ENCODE measurements at places on chromosomes 13 and 19. TPM values are rescaled to one million over a fixed set of nuclear protein-coding genes. Genes with fewer than 3 reads are reported as not detected.

LGALS4 gene
- total RNA-seq, result 1.2 TPM

MBOAT7 gene
- total RNA-seq, result 98.7 TPM

PNMA8A gene
- total RNA-seq, result 0.49 TPM

CEACAM16 gene
- not detected for total RNA-seq

SHANK1 gene
- not detected for total RNA-seq

CLEC17A gene
- total RNA-seq, result 0.72 TPM

TEX26 gene
- not detected for total RNA-seq

OSCAR gene
- total RNA-seq, result 0.35 TPM

ZNF8 gene
- 4.4 TPM for total RNA-seq

KLF16 gene
- 43.1 TPM for total RNA-seq

TNNI3 gene
- total RNA-seq, result not detected

IGSF23 gene
- not detected for total RNA-seq

FFAR1 gene
- not detected for total RNA-seq

SELENOV gene
- not detected for total RNA-seq

- no peak for DNase-seq
Observed at GRCh38 chr13:74767050-74767449, 632.8 kb upstream of the KLF12 start.

GRCh38 chr13:31224963-31225559, 25.3 kb downstream of the B3GLCT start:
- DNase-seq, result no peak

- DNase-seq, result no peak
Observed at GRCh38 chr13:36966404-36966803, 32.7 kb downstream of the ALG5 start.

DNA sequence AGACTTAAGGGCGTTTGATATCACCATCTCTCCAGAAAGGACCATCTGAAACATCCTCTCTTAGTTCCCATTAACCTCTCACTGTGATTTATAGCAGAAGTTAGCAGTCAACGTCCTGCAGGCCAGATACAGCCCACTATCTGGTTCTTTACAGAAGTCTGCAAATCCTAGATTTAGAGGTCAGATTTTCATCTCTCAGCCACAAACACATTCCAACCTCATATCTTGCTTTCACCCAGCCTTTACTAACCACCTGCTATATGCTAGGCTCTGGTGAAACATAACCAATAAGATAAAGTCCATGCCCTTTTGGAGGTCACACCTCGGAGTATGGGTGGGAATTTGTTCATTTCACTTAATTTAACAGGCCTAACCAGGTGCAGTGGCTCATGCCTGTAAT, 76.8 kb upstream of the CACNA1A start:
- DNase-seq, result no peak

GRCh38 chr13:44364345-44365000, 9.2 kb upstream of the SERP2 start:
- DNase-seq, result no peak

DNA sequence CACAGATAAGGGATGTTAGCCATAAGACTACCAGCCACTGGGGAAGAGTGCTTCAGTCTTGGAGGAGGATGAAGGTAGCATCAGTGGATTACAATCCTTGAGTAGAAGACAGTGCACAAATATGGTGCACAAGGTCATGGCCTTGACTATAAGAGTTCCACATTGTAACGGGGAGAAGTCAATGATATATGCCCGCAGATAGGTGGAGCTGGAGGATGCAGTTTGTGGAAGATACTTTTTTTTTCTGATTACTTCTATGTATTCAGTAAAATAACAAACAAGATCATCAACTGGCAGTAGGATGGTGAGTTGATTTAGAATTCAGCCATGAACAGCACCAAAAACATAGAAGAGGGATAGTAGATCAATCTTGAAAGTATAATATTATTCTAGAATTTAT, 926.8 kb upstream of the MIR17HG start:
- DNase-seq, result no peak

GRCh38 chr13:43389983-43390382, 366.6 kb downstream of the DNAJC15 start:
- DNase-seq, result no peak

DNA sequence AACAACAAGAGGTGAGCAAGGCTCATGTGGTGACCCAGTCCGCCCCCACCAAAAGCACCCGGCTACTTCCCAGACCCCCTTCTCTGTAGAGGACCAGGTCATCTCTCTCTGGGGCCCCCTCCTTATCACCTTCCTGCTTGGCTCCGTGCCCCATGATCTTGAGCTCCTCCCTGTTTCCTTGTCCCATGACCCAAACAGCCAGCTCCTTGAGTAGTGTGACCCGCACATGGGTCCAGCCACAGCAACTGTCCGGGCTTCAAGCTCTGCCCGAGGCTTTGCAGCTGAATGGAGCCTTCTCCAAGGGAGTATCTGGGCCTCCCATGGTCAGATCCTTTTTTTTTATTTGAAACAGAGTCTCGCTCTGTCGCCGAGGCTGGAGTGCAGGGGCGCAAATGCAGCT, 61.8 kb downstream of the MYO9B start:
- no peak for DNase-seq

- no peak for DNase-seq
Observed at GRCh38 chr13:50203256-50203941, 188.2 kb downstream of the KCNRG start.

- no peak for DNase-seq
Observed at GRCh38 chr13:42746866-42747265, 34.5 kb upstream of the FAM216B start.

GRCh38 chr19:5718579-5719273, 1.2 kb downstream of the LONP1 start:
- DNase-seq, result no peak

DNA sequence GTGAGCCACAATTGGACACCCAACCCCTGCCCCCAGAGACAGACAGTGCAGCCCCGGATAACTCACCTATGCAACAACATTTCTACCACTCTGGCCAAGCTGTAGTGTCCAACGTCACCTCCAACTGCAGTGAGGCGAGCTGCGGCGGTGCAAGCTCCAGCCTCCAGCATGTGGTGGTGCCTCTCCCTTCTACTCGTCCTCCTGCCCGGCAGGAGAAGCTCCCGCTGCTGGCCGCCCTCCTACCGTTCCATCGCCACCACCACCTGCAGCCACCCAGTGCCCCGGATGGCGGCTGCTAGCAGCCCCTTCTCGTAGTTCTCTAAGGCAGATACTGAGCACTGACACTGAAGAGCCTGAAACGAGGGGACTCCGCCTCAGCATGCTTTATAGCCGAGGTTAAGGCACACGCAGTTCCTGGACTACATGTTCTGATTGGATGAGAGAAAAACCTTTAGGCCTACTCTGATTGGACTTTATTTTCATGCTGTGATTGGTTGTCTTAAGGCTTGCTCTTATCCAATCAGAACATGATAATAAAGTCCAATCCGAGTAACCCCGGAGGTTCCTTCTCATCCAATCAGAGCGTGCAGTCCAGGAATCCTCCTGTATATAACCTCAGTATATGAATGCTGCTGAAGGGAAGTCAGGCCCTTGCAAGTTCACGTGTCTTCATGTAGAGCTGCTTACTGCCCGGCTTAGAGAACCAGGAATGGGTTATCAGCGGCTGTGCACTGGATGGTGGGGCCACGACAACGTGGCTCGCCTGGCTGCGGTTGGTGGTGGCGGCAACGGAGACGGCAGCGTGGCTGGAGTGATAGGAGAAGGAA, 63.5 kb downstream of the TUBA3C start:
- DNase-seq, result no peak

DNA sequence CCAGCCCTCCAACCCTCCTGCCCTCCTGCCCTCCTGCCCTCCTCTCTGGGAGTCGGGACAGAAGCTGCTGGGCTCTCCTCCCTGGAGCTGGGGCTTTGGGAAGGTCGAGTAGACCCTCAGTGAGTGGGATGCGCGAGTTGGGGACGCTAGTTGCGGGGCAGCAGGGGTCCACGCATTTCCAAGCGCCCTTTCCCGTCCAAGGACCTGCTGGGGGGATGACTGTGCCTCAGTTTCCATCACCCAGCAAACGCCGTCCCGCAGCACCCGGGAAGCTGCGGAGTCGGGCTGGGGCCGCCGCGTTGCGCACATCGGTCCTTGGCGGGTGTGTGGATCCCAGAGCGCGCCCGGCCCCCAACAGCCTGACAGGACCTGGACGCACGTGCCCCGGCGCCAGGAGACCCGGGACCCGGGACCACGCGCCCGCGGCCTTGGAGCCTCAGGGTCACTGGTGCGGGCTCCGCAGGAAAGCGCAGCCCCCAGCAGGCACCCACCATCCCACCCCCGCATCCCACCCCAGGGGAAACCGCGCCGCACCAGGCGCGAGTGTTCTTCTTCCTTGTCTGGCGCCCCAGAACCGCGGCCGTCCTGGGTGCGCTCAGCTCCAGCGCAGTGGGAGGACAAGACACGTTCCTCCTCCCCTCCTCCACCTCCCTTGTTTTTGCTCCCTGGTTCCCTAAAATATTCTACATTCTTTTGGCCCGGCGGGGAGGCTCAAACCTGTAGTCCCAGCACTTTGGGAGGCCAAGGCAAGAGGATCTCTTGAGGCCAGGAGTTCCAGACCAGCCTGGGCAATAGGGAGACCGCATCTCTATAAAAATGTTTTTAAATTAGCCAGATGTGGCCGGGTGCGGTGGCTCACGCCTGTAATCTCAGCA, 9.2 kb downstream of the ONECUT3 start:
- no peak for DNase-seq

GRCh38 chr13:21175656-21176214, 617 bp downstream of the SKA3 start:
- DNase-seq, result no peak

DNA sequence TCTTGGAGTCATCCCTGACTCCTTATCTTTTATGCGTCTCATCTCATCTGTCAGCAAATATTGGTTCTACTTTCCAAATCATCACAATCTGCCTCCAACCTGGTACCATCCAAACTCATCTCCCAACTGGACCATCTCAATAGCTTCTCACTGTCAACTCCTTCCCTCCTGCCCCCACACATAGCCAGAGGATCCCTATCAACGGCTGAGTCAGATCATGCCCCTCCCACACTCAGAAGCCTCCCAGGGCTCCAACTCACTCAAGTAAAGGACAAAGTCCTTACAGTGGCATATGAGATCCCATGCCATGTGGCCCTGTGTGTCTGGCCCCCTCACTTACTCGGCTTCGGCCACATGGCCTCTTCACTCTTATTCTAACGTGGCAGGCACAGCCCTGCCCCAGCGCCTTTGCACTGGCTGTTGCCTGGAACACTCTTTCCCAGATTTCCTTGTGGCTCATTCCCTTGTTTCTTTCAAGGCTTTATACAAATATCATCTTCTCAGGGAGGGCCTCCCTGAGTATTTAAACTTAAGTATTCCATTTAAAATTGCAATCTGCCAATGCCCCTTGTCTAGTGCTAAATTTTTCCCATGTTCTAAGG, 4.3 kb downstream of the SPRED3 start:
- DNase-seq, result no peak

Measured in CD8-positive, alpha-beta memory T cell (primary cell).